ENCODE measurements at places on chromosomes 12 and 14. TPM values are rescaled to one million over a fixed set of nuclear protein-coding genes. Genes with fewer than 3 reads are reported as not detected.

P2RX7 gene
- polyA plus RNA-seq, result 0.60 TPM

FAM181A gene
- polyA plus RNA-seq, result not detected

TTLL5 gene
- 10.4 TPM for polyA plus RNA-seq

VRTN gene
- 0.23 TPM for polyA plus RNA-seq

EXOC3L4 gene
- 23.8 TPM for polyA plus RNA-seq

SRRM4 gene
- polyA plus RNA-seq, result not detected

GUCY2C gene
- polyA plus RNA-seq, result 9.0 TPM

GZMB gene
- polyA plus RNA-seq, result 3.2 TPM

LBHD2 gene
- not detected for polyA plus RNA-seq

AHNAK2 gene
- 2.4 TPM for polyA plus RNA-seq

MYF5 gene
- polyA plus RNA-seq, result not detected

CMTM5 gene
- not detected for polyA plus RNA-seq

MSI1 gene
- 1.2 TPM for polyA plus RNA-seq

POTEG gene
- polyA plus RNA-seq, result not detected
